ENCODE measurements at places on chromosomes 2 and 18. TPM values are rescaled to one million over a fixed set of nuclear protein-coding genes. Genes with fewer than 3 reads are reported as not detected.

RAMP1 gene
- polyA plus RNA-seq, result 18.4 TPM

DNA sequence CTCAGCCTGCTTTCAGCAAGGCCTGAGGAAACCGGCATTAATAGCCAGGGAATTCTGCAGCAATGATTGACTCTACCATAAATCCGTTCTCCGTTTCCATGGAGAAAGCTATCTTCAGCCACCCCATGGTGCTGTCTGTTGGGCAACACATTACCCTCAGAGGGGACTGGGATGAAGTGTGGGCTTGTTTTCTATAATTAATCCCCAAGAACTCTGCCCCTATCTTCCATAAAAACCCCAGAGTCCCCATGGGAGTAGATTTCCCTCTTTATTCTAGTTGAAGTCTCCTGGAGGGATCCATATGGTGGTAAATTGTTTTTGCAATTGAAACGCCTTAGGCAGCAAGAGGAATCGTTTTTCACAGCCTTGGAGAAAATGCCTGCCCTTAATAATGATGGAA is 9.2 kb downstream of the G6PC2 start:
- DNase-seq, result no peak

GRCh38 chr2:204170411-204170810 is 233.8 kb downstream of the ICOS start:
- DNase-seq, result peak; percentile 86

DNA sequence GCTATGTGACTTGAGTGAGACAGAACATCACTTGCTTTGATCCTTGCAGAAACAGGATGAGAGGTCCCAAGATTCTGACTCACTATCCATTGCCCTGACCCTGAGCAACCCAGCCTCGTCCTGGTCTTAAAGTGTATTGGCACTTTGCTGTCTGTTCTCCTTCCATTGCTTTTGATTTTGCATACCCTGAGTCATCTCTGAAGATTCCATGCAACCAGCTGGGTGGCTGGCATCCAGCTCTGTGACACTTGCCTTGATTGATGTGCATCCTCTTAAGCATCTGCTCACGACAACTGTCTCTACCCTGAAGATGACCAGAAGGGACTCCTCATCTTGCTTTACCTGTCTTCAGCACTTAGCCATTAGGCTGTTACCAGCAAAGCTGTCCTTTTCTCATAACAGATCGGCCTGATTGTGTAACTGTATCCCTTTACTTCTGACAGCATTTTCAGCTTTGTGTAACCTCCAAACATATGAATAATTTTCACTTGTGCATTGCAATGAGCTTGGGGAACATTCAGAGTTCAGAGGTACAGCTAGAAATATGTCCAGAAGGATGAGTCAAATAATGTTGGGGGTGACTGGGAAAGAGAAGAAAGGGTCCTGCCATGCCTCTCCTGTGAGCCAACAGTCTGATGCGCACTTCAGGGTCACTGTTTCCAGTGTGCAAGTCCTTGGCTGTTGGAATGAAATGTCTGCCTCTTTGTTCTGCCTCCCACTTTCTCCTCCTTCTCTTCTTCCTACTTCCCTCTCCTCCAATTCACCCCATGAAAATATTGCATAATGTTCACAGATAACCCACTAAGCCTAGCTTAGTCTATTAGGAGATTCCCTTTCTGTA is 249.7 kb upstream of the OSR1 start:
- DNase-seq, result no peak

DNA sequence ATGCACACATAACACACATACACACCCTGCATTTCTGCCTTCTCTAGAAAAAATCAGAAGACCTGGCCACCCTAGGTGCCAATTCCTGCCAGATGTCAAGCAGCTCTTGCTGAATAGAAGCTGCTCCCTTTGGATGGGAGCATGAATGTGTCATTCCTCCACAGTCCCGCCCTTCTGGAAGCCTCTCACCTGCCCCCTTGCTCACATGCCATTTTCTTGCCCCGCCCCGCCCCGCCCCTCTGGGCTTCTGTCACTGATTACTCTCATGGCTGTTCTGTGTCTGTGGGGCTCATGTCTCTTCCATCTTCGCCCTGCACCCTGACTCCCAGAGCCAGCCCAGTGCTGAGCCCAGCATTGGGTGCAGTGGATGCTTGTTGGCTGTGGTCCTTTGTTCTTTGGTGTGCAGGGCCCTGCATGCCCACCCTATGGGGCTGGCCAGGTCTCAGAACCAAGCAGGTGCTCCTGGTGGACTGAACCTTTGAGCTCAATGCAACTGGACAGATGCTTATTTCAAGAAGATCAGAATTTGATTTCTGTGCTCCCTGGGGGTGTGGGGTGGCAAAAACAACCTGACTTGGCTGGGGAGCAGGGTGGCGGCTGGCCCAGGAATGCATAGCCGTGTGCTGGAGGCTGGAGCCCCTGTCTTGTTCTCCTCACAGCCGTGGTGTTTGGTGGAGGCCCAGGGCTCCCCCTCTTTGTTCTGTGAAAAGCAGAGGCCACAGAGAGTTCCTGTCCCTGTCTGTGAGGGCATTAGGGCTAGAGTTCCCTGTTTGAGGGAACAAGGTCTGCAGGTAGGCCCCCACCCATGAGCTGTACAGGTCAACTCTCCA is 140.6 kb upstream of the GLI2 start:
- no peak for DNase-seq

- DNase-seq, result peak; percentile 87
Measured at GRCh38 chr2:222993920-222994650, 57.9 kb upstream of the KCNE4 start.

CYP27C1 gene
- polyA plus RNA-seq, result 8.4 TPM

Measured in right lung (tissue), 10 donors.